GM23338 (cell line): ENCODE measurements at places on chromosomes 11 and 22.

DNA sequence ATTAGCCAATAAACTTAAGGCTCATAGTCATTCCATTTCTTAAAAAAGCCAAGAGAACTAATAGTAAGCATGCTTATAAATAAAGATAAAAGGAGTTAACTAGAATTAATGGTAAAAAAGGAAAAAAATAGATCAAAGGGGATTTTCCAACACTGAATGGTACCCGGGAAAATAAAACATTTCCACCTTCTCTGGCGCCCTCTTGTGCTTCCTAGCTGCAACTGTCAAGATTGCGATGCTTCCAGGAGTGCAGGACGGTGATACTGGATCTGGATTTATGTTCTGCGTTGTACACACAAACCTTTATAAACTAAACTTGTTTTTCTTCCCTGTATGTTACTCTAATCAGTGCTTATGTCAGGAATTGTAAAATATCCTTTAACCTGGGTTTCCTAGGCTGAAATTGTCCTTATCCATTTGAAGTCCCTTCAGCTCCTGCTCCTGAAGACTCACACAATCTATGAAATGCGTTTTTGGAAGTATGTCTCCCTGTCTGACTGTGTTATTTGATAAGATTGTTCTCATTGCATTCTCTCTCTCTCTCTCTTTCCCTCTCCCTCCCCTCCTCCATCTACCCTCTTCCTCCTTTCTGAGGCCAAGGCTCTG is 9.6 kb upstream of the HTATIP2 start:
- peak; percentile 72 for DNase-seq

GRCh38 chr11:133934599-133935550 is 21.9 kb downstream of the IGSF9B start:
- no peak for DNase-seq

DNA sequence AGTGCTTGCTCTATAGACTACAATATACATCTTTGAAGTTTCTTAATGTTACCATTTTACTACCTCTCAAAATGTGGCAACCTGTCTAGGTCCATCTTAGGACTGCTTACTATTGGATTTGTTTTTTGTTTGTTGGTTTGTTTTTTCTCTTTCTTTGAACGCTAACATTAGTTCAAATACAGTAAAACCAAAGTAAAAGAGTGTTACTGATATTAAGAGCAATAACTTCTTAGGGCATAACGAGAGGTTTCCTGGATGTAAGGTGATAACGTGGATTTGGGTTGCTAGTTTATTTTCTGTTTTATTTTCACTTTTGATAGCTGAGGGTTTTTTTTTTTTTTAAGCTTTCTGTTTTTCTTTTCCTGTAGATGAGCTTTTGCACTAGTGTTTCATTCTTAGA is 43.6 kb downstream of the TMEM135 start:
- no peak for DNase-seq

DNA sequence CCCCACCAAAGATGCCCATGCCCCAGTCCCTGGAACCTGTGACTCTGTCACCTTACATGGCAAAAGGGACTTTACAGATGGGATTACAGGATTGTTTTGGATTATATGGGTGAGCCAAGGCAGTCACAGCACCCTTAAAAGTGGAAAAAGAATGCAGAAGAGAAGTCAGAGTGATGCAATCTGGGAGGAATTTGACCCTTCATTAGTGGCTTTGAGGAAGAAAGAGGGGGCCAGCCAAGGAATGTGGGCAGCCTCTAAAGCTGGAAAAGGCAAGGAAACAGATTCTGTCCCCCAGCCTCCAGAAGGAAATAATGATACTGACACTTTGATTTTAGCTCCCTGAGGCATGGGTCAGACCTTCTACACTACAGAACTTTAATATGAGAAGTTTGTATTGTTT is 257.3 kb upstream of the ISX start:
- peak; percentile 17 for DNase-seq

- no peak for DNase-seq
These were observed 58.2 kb downstream of the ZNF280B start for GRCh38 chr22:22450343-22450839.

DNA sequence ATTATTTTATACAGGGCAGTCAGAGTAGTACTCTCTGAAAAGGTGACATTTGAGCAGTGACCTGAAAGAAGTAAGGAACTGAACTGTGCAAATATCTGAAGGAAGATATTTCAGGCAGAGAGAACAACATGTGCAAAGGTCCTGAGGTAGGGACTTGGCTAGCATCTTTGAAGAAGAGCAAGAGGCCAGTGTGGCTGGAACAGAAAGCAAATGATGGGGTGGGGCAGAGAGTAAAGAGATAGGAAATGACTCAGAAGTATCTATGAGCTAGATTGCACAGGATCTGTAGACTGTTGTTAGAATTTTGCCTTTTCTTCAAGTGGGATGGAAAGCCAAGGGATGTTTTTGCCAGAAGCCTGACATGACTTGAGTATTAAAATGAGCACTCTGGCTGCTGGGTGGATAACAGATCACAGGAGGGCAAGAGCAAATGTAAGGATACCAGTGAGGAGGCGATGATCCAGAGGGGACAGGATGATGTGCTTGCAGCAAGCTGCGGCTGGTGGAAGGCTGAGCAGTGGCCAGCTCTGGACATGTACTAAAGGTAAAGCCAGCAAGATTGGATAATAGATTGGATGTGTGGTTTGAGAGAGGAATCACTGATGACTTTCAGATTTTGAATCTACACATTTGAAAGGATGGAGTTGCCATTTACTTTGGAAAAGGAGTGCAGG is 33.2 kb upstream of the TTC12 start:
- no peak for DNase-seq

- no peak for DNase-seq
These were observed 11.8 kb downstream of the MICAL3 start for GRCh38 chr22:18012531-18012930.

GRCh38 chr11:112253605-112254242 is 6.9 kb downstream of the PLET1 start:
- DNase-seq = no peak

- no peak for DNase-seq
These were observed 19.9 kb downstream of the MMP10 start for GRCh38 chr11:102760344-102761035.

DNA sequence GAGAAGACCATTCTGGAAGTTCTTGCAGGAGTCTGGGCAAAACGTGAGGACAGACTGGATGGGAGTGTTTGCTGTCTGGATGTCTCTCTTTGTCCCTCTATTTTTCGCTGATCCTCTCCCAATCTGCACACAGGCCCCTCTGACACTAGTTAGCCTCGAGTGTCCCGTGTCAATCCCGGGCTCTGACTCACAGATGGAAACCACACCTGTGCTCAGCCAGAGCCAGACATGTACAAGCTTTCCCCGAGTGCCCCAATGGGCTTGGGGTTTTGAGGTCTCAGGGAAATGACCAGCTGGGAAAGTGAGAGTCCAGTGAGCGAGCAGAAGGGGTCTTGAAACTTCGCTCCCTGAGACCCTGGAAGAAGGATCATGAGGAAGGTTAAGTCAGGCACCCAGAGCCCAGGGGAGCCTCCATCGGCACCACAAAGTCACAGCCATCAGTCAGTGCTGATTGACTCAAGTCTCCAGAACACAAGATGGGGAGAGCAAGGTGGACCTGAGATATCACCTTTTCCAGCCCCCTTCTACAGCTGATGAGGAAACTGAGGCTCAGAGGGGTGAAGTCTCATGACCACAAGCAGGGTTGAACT is 13.9 kb downstream of the APOL2 start:
- DNase-seq = no peak

DNA sequence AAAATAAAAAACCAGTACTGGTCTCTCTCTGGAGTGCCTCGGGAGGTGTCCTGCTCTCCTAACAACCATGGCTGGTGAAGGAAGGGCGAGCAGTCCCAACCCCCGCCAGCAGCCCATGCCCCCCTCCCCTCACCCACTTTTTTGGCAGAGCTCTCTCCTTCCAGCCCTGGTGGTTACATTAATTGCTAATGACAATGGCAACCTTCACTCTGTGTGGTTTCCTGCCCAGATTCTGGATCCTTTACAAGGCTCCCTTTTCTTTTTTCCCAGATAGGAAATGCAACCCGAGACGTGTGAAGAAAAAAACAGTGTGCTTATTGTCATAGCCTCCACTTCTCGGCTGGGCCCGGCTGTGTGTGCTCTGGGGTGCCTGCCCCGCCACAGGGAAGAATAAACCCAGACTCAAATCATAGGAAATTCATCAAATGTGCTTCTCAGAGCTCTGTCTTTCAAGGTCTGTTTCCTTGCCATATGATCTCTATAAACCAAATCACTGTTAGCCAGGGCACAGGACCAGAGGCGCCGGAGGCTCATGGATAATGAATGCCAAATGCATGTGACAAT is 513.0 kb downstream of the SOX6 start:
- DNase-seq = peak; percentile 57

DNA sequence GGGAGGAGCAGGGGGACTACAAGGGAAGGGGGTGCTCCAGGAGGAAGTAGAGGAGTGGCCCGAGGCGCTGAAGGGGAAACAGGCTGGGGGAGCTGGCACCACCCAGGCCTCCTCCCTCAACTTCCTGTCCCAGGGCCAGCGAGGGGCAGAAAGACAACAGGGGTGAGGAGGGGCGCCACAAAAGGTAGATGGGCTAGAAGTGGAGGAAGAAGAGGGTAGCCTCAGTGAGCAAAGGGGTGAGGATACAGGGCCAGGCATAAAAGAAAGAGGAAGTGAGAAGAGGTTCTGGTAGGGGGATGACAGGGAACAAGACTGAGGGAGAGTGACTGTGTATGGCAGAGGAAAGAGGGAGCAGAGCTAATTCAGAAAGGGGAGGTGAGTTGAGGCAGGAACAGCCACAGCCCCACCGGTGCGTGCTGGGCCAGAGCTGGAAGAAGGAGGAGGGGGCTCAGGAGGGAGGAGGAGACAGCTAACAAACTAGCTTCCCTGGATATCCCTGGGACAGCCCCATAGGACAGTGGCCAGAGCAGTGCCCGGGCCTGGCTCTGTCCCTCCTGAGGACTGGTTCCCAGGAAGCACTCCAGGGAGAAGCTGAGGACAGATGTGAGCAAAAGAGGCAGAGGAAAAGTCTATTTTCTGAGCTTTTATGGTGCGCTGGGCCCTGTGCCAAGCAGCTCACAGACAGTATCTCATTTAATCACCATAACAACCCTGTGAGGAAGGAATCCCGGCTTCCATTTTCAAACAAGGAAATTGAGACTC is 8.5 kb downstream of the DCHS1 start:
- DNase-seq = peak; percentile 43

GRCh38 chr11:114141863-114142580 is 82.5 kb downstream of the ZBTB16 start:
- DNase-seq = no peak

GRCh38 chr11:11396301-11397035 is 43.4 kb upstream of the CSNK2A3 start:
- DNase-seq = no peak

GRCh38 chr11:102115557-102115956 is 5.3 kb downstream of the YAP1 start:
- DNase-seq = peak; percentile 62

- DNase-seq = no peak
These were observed 313.6 kb downstream of the ETS1 start for GRCh38 chr11:128273736-128274135.

- DNase-seq = no peak
These were observed 19.8 kb upstream of the PPP2R1B start for GRCh38 chr11:111785886-111786412.

DNA sequence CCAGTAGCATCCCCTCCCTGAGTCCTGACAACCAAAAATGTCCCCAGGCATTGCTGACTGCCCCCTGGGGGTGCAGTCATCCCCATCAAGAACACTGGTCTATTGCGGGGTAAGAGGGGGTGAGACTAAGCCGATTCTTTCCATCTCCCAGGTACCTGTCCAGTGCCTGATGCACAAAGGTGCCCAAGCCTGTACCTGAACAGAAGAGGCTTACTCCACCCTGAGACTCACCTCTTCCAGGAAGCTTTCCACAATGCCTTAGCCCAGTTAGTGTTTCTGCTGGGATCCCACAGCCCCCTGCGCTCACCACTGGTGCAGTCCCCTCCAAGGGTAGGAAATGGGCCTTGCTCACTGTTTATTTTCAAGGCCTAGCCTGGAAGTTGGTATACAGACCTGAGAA is 22.9 kb downstream of the TPST2 start:
- DNase-seq = peak; percentile 44

DNA sequence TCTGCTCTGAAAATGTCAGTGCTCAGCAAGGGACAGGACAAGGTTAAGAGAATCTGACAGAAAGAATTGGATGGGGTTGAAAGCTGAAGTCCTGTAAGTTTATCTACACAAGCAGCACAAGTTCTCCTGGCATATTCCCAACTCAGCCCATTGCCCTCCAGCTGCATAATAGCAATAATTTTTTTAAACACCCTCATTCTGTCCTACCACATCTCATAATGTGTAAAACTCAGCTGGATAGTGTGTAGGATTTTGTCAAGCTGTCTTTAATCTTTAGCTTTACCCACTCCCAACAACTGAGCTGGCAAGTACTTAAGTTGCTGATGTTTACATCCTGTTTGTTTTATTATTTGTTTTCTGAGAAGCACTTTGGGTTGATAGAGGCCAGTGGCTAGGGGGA is 158.9 kb downstream of the CADM1 start:
- DNase-seq = no peak

GRCh38 chr11:117668321-117668751 is 128.7 kb downstream of the DSCAML1 start:
- no peak for DNase-seq

- peak; percentile 70 for DNase-seq
These were observed 163.4 kb upstream of the NCAM1 start for GRCh38 chr11:112797648-112798293.

- DNase-seq = peak; percentile 28
These were observed 87.0 kb upstream of the CLNS1A start for GRCh38 chr11:77724636-77725035.

DNA sequence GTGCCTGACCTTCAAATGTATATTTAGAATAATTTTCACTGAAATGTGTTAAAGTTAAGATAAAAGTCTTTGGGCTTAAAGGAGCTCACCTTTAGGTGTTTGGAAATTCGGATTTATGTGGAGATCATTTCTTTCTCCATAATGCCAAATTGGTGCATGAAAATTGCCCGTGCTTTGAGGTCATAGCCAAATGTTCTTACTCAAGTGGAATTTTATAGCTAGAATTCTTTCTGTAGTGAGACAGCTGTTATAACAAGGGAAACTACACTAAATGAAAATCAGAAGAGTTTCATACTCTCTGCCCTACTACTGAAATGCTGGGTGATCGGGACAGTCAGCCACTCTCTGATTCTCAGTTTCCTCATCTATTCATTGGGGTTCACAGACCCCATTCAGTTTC is 89.5 kb upstream of the DBX1 start:
- DNase-seq = no peak
